ENCODE measurements at places on chromosomes 3 and 15.

- no peak for DNase-seq
These were observed 25.7 kb upstream of the CLDN16 start for GRCh38 chr3:190362258-190362657.

- DNase-seq, result peak; percentile 79
These were observed 95.5 kb upstream of the COL8A1 start for GRCh38 chr3:99542767-99543518.

- peak; percentile 34 for DNase-seq
These were observed 517.5 kb upstream of the UBE2E2 start for GRCh38 chr3:22685597-22685996.

GRCh38 chr3:59654123-59654479, 604.3 kb upstream of the CFAP20DC start:
- DNase-seq, result peak; percentile 78

- DNase-seq, result peak; percentile 13
These were observed 2.4 kb downstream of the ATP1B3 start for GRCh38 chr3:141878817-141879216.

DNA sequence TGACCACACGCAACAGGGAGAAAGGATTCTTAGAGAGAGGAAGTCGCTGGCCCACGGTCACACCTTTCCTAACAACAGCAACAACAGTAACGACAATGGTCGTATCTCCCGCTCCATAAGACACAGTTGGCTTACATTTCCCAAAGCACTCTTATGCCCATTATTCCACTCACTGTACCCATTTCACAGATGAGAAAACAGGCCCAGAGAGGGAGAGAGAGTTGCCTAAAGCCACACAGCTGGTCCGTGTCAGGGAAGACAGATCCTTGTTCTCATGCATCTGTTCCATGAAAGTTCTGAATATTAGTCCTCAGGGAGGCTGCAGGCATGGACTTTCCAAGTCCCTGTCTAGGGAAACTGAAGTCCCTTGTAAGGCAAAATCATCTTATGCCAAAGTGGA, 42.0 kb upstream of the ATP2B2 start:
- no peak for DNase-seq
